NCI-H1436 (cell line): ENCODE measurements at places on chromosomes 3 and 15.

DNA sequence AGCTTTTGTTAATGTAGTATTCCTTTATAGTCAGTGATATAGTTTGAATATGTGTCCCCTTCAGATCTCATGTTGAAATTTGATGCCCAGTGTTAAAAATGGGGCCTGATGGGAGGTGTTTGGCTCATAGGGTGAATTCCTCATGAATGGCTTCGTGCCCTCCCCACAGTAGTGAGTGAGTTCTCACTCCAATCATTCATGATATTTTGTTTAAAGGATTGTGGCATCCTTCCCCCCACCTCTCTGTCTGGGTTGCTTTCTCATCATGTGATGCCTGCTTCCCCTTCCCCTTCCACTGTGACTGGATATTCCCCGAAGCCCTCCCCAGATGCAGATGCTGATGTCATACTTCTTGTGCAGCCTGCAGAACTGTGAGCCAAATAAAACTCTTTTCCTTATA lies 649.8 kb upstream of the NR2F2 start:
- no peak for DNase-seq

- DNase-seq: no peak
These were observed 534.1 kb downstream of the TUSC7 start for GRCh38 chr3:117243657-117244056.

- no peak for DNase-seq
These were observed 242.0 kb downstream of the TUSC7 start for GRCh38 chr3:116951610-116952009.

DNA sequence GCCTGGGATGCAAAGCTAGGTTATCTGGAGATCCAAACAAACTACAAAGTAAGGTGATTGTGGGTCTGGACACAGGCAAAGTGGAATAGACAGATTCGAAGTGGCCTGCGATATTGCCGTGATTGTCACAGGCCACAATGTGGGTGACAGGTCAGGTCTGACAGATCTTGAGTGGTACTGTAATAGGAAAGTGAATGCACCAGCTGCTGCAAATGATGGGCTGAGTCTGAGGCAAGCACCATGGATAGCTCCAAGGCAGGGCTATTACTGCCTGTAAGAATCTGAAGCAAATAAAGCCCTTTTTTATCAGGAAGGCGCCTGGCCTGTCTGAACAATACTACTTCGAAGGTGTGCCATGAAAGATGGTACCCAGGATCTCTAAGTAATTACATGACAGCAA lies 10.0 kb downstream of the ARMC8 start:
- DNase-seq: no peak

- DNase-seq: no peak
These were observed 38.6 kb downstream of the EPHA3 start for GRCh38 chr3:89145995-89146394.

DNA sequence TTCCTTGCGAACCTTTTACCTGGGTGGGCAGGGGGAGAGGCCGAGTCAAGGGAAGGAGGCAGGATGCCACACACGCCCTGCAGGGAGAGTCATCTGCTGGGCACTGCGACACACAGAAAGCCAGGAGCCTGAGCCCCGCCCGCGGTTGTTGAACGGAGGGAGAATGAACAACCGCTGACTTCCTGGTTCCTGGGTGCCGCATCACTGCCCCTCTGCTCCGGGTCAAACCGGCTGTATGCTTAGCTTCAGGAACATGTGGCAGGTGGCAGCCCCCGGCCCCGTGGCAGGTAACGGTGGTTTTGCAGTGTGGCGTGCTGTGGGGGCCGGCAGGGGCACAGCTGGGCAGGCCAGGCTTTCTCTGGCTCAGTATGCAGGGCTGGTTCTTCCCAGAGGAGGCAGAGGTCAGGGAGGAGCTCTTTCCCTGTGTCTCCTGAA lies 33.4 kb downstream of the APBA2 start:
- no peak for DNase-seq

DNA sequence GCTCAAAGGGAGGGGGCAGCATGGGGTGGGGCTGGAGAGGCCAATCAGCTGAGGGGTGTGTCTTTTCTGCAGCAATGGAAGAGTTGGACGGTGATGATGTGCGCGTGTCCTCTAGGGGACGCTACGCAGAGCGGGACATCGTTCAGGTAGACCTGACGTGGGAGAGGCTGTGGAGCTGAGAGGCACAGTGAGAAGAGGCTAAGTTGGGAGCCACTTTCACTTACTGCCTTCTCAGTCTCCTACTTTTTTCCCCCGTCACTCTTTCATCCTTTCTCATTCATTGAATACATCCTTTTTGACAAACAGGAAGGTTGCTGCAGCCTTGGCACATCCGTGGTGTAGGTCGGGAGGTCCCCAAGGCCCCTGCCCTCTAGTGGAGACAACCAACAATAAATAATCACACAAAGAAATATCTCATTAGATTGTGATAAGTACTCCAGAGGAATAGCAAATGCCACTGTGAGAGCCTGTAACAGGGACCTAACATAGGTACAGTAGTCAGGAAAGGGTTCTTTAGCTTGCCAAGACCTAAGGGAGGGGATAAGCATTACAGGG lies 4.4 kb upstream of the BRPF1 start:
- no peak for DNase-seq

DNA sequence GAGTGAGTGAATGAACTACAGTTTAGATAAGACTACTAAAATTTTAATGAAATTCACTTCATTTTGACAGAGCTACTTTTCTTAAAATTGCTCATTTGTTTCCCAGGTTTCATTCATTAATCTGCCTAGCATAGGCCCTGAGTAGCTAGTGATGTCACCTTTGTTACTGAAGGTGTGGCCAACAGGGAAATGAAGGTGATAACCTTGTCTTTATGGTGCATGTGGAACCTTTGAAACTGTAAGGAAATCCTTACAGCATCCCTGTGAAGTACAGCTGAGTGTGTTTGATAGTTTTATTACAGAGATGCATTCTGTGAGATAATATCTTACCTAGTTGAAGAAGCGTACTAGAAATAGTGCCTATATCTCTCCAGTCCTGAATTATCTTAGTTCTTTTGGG lies 112.9 kb downstream of the AKAP13 start:
- DNase-seq: no peak

- DNase-seq: no peak
These were observed 189.3 kb downstream of the NECTIN3 start for GRCh38 chr3:111260878-111261277.

DNA sequence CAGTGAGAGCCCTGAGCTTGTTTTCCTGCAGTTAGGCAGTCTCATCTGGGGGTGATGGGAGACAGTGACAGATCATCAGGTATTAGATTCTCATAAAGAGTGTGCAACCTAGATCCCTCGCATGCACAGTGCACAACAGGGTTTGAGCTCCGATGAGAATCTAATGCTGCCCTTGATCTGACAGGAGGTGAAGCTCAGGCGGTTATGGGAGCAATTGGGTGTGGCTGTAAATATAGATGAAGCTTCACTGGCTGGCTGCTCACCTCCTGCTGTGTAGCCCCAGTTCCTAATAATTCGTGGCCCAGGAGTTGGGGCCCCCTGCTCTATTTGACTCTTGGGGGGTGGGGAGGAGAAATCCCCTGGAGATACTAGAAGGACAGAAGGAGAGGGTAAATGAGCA lies 309.4 kb upstream of the STT3B start:
- DNase-seq: no peak

- DNase-seq: no peak
These were observed 421 bp downstream of the BMF start for GRCh38 chr15:40108061-40108854.

- no peak for DNase-seq
These were observed 122.3 kb downstream of the EFHB start for GRCh38 chr3:19811689-19812088.

DNA sequence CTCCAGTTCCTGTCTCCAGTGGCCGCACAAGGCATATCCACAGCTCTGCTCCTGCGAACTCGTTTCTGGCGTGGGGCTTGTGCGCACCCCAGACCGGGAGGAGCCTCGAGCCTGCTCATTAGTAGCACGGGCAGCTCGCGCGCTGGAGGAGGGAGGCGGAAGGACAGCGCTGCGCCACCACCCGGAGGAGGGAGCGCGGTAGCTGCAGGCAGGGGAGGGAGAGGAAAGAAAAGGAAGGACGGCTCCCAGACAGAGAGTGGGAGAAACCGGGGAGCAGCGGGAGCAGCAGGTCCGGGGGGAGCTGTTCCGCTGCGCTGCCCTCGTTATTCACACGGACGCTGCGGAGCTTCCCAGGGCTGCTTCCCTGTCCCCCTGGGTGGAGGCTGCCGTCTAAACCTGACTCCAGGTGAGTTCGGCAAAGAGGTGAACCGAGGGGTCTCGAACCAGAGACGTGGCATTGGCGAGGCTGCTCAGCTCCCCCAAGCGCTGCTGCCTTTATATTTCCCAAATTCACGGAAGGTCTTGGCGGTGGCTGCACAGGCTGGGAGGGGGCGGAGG lies 121.3 kb upstream of the ZNF717 start:
- DNase-seq: no peak

GRCh38 chr15:84908564-84908963 lies 24.1 kb downstream of the SLC28A1 start:
- no peak for DNase-seq

DNA sequence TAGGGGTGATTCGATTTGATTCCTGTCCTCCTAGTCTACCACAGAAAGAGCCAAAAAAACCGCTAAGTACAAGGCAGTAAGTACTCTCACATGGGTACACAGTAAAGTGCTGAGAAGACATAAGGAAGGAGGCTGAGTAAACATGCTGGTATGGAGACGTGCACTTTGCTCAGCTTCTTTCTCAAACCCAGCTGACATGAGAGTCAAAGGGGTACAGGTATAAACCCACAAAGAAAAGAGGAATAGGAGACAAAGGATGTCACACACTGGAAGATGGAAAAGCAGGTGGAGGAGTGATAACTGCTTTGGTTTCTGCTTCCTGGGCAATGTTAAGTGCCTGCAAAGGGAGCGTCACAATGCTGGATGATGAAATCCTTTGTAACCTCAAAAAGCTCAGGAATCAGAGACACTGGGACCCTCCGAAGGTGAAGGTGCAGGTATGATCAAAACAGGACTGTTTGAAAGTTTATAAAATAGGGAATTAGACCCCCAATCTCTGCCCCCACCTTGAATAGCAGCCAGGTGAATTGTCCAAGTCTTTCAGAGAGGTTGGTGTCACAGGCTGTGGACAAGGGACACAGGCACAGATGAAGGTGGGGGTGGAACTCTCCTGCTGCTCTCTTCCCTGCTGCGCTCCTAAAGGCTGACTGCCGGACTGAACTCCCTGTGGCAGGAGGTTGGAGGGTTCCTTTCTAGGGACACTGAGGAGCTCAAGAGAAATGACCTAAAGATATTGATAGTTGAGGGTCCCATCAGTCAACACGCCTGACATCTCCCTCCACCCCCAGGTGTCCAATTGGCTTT lies 101.8 kb downstream of the RAB11A start:
- DNase-seq: no peak

GRCh38 chr15:47607695-47608094 lies 109.6 kb upstream of the SEMA6D start:
- DNase-seq: no peak

DNA sequence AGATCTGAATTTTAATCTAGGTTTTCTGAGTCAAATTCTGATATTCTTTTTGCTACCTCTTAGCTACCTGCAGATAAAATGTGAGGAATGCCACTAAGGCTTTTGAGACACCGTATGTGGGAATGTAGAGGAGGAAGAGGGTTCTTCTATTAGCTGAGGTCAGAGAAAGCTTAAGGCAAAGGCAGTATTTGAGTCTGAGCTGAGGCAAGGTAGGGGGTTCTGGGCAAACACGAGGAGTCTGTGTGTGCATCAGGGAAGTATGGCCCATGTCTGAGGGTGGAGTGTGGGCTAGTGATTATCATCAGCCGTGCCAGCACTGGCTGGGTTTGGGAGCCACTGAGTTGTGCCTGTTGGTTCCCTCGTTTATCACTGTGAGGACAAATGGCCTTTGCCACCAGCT lies 181.1 kb downstream of the SOX2 start:
- no peak for DNase-seq

DNA sequence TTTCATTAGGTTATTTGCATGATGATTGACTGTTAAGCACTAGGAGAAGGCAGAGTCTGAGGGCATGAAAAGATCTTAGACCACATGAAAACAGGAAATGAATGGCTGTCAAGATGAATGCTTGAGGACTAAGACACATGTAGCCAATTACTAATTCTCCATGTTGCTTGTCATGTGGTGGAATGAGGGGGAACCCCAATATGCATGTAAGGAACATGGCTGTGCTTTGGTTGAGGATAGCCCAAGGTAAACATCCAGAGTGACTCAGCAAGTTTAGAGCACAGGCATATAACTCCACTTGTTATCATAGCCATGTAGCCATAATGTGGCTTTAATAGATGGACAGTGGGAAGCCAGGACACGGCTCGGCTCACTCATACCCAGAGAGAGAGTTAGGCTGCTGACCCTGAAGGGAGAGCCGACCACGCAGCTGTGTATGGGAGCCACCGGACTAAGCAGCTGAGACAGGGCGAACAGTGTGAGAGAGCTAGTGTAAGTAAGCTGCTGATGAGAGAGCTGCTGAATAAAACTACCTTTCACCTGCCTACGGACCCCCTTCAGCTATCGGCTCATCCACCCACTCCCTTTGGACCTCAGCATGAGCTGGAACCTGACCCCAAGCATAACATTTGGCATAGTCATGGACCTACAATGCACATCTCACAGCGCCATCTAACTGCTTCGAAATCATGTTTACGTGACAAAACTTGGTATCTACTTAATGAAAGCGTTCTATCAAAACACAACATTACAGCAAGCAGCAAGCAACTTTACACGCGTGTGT lies 37.6 kb downstream of the ANO10 start:
- DNase-seq: no peak

DNA sequence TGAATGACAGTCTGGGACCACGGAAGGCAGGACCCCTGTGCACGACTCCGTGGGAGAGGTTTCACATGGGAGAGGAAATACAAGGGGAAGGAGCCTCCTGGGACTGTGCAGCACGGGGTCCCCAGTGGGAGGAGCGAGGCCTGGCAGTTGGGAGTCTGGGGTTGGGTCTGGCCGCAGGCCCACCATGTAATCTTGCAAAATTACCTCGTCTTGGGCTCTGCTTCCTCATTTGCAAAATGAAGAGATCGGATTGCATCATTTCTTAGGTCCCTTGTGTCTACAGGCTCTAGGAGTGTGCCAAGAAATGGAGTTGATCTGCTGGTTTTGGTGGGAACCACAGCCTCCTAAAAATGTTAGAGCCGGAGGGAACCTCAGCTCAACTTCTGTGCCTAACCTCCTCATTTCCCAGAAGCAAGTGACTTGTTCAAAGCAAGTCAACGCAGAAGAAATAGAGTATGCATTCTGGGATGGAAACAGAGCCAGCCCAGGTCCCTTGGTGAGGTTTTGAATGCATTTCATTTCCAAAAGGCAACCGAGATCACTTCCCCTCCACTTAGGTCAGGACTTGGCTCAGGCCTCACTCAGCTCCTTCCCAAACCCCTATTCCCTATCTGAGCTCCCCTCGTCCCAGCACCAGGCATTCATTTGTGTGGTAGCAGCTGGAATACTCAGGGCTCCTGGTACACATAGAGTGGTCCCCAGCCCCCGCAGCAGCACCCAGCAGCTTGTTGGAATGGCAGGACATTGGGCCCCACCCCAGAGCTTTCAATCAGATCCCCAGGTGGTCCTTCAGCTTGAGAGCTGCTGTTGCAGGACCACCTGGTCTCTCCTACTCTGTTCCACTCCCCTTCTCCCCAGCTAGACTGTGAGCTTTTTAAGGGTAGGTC lies 267.7 kb downstream of the XXYLT1 start:
- DNase-seq: peak; percentile 68

GRCh38 chr3:37032961-37033360 lies 39.6 kb downstream of the MLH1 start:
- DNase-seq: no peak
